ENCODE measurements at places on chromosomes 1 and 21.

- DNase-seq: no peak
Observed at GRCh38 chr1:101407505-101408211, 170.8 kb downstream of the S1PR1 start.

- DNase-seq: no peak
Observed at GRCh38 chr1:243490748-243491686, 235.2 kb downstream of the SDCCAG8 start.

GRCh38 chr21:43717967-43718871, 710 bp upstream of the PDXK start:
- no peak for DNase-seq

GRCh38 chr1:209810783-209811182, 4.8 kb upstream of the IRF6 start:
- DNase-seq: no peak

DNA sequence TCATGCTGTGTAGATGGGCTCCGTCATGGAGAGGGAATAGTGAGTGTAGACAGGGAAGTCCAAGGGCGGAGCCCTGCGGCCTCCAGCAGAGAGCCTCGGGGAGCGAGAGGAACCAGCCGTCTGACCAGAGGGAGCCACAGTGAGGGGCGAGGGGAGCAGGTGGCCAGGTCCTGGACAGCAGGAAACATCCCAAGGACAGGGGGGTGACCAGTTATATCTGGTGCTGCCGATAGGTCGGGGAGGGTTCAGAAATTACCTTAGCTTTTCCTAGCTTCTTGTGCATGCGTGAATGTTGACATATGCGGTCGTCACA, 46.5 kb downstream of the TRAPPC10 start:
- DNase-seq: no peak

DNA sequence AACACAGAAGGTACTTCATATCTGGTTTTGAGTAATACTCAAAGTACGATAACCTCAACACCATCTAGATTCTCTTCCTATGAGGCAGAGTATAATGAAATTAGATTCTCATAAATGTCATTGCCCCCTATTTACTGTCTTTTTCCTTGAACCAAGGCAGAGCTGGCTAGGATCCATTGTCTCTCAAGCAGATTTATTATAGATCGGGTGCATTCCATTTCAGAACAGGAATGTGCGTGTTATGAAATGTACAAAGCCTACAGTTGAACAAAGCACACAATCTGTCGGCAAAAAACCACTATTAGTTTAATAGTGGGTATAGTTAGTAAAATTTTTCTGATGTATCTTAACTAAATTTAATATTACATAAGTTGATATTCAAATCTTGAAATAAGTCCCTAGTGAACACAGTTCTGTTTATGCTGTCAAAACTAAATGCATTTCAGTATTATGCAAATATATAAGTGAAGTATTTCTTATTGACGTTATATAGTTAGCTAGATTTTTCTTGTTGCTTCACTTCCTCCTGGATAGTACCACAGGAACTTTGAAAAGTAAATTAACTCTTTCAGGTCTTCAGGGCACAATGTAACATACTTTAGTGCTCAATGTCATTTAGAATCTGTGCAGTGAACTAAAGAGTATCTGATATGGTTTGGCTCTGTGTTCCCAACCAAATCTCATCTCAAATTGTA, 92.1 kb downstream of the DDAH1 start:
- no peak for DNase-seq

DNA sequence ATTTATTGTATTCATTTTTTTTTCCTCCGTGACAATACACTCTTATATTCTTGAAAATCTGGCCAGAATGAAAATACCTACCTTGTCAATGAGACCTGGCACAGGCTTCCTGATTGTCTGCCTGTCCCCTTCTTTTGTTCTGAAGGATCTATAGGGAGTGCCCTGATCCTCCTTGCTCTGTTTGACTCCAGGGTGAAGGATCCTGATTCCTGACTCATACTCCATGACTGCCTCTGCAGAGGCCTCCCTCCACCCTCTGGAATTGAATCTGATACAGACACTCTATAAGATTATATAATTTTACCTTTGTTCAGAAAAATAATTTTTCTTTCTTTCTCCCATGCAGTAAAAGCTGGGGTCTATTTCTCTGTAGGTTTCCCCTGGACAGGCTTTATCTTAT, 116.2 kb downstream of the HMCN1 start:
- DNase-seq: no peak

GRCh38 chr1:57623791-57624538, 200.1 kb upstream of the DAB1 start:
- DNase-seq: no peak

- no peak for DNase-seq
Observed at GRCh38 chr1:219963432-219963831, 35.1 kb upstream of the SLC30A10 start.

GRCh38 chr1:6587261-6588005, 7.6 kb downstream of the ZBTB48 start:
- no peak for DNase-seq

GRCh38 chr1:160466961-160467360, 56.1 kb downstream of the SLAMF6 start:
- no peak for DNase-seq

- DNase-seq: peak; percentile 84
Observed at GRCh38 chr1:156154317-156154749, 948 bp downstream of the SEMA4A start.

DNA sequence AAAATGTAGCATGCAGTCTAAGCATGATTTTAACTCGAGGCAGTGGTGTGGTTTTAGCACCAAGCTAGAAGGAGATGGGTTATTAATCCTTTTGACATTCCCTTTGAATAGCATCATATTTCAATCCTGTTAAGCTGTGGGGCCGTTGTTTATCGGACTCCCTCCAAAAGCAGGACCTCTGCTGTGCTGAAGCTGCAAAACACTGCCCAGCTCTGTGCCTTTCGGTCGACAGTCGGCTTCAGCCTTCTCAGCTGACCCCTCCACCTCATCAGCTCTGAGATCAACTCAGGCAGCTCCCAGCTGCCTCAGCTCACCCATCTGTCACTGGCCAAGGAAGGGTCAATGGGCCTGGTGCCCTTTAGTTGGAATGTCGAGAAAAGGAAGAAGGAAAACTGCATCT, 95.5 kb downstream of the KAZN start:
- DNase-seq: no peak

DNA sequence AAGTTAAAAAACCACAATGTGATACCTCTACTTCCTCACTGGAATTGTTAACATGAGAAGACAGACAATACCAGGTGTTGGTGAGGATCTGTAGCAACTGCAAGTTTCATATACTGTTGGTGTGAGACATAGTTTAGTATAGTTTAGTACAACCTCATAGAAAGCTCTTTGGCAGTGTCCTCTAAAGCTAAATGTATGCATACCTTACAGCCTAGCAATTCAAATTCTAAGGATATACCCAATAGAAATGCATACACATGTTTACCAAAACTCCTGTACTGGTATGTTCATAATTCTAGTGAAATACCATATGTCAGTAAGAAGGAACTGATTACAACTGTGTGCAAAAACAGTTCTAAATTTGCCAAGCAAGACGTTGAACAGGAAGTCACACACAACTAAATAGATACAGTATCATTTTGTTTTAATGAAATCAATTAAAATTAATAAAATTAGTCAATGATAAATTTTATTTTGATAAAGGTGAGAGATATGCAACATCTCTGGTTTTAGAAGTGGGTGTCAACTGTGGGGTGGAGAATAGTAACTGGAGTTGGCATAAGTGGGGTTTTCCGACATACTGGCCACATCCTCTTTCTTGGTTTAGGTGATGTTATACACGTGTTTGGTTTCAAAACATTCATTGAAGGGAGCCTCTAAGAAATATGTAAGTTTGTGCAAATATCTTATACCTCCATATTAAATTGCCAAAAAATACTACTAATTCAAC, 450.7 kb downstream of the PTPRC start:
- DNase-seq: no peak

GRCh38 chr1:228416217-228416933, at the start of gene TRIM17:
Gene TRIM17 (minus strand): TSS chr1:228416861. CDS start chr1:228415072, 1,789 bp downstream.
- DNase-seq: no peak

DNA sequence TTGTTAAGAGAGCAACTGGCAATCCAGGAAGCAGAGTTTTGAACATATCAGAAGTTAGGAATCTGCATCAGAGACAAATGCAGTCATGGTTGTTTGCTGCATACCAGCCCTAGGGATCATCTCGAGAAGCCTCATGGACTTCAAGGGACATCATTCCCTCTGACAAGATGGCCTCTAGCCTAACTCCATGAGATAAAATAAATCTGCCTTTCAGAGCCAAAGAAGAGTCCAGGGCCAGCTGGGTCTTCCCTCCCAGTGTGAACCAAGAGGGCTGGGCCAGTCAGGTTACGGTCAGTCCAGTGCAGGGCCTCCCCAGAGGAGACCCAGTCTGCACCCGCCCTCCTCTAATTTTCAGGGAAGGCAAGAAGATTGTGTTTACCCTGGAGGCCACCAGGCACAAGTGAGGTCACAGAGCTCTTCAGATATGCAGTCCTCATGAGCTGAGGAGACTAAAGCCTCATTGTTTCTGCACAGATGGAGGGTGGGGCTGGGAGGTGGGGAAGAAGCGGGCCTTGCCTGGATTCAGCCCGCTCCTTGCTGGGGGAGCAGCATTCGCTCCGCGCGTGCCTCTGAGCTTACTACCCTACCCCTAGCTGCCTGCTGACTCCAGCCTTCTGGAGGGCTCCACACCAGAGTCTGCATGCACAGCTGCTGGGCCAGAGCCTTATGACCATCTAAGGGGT, 52.8 kb downstream of the CAPN2 start:
- no peak for DNase-seq

GRCh38 chr1:105101261-105101660, 1351.6 kb downstream of the AMY1C start:
- no peak for DNase-seq

DNA sequence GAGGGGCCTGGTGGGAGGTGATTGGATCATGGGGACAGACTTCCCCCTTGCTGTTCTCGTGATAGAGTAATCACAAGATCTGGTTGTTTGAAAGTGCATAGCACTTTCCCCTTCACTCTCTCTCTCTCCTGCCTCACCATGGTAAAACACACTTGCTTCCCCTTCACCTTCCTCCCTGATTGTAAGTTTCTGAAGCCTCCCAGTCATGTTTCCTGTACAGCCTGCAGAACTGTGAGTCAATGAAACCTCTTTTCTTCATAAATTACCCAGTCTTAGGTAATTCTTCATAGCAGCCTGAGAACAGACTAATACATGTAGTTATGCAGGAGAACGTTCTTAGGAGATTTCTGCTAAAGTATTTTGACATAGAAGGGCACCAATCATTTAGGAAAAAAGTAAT, 59.9 kb upstream of the FBXO28 start:
- DNase-seq: no peak

DNA sequence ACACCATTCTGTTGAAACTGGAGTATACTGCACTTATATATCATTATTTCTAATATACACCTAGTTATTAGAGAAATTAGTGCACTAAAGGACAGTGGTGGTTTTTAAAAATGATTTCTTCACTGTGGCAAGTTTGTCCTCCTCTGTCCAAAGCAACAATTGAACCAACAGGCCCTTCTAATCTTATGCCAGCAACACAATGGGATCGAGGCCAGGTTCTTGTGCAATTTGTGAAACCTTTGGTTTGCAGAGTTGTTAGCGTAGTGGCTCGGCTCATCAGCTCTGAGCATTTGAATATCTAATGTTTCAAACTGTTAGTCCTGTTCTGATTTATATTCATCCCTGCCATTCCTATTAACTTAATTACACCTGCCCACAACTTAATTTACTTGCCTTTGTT, 9.9 kb upstream of the LRRC39 start:
- no peak for DNase-seq

DNA sequence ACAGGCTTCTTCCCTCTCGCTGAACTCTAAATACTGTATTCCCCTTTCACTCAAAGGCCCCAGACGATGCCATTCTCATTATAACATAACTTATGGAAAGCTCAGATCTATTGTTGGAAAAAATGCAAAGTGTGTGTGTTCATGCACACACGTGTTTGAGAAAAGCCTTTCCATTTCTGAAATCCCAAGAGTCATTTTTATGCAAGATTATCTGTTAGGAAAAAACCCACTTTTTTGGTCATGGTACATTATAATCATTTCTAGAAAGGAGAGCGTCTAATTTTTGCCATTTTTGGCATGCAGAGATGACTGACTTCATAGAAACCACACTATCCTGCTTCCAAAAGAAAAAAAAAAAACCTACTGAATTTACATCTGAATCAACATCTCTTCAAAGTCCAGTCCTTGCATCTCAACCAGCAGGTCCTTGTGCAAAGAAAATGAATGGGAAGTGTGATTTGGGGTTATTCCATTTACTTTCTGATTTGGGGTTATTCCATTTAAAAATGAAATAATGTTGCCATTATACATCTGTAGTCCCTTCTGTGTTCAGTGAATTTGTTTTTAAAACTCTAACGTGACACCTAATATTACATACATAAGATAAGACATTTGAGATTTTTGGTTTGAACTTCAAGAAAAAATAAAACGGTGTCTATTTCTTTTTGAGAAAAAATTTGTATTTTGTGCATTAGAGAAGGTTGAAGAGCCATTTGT, 150.3 kb downstream of the DHRS3 start:
- no peak for DNase-seq

DNA sequence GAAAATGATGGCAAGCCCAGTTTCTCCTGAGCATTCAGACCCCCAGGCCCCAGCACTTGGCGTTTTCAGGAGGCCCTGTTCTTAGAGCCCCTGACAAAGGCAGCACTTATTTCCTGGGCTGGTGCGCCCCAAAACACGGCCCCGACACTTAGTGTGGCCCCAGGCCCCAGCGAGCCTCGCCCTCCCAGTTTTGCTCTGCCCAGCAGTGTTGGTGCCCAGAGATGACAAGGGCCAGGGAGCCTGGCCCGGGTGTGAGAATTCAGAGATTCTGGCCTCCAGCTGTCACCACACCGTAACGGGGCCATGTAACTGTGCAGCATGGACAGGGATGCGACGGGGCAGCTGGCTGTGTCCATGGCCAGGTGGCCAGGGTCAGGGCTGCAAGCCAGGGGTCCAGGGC, 18.0 kb upstream of the ARHGEF16 start:
- DNase-seq: no peak

- DNase-seq: no peak
Observed at GRCh38 chr1:208228026-208228425, 16.2 kb downstream of the PLXNA2 start.

DNA sequence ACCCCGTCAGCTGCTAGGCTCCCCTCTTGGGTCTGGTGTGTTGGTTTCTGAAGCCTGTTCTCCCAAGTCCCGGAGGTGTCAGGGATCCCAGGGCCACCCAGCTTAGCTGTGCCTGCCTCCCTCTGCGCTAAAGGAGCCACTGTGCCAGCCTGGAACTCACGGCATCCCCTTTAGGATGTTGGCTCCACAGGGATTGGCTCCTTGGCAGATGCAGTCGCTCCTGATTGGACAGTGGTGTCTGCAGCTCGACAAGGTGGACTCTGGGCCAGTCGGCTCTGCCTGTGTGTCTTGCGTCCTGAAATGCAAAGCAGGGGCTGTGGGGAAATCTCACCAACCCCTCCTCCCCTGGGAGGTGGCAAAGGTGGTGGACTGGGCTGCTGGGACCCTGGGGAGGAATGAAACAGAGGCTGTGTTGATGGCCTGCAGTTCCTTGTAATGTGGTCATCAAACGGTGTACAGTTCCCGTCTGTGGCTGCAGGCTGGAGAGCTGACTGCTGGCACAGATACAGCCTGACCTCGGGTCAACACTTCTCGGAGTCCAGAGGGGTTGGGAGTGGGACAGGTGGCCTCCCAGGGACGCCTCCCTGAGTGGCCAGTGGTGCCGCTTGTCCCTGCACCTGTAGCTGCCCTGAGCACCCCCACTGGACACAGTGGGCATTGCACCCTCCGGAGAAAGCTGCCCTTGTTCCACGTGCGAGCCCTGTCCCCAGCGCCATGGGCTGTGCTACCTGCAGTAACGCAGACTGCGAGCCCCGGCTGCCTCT, 11.5 kb upstream of the KCNAB2 start:
- peak; percentile 61 for DNase-seq
